Stimulated activated CD8-positive, alpha-beta memory T cell treated with anti-CD3 and anti-CD28 coated beads, Interleukin-4, amount 100 ng/mL, for 4 hours (primary cell): ENCODE measurements at places on chromosomes 5 and 9.

GRCh38 chr5:177066224-177066623 is 20.5 kb upstream of the FGFR4 start:
- no peak for DNase-seq

DNA sequence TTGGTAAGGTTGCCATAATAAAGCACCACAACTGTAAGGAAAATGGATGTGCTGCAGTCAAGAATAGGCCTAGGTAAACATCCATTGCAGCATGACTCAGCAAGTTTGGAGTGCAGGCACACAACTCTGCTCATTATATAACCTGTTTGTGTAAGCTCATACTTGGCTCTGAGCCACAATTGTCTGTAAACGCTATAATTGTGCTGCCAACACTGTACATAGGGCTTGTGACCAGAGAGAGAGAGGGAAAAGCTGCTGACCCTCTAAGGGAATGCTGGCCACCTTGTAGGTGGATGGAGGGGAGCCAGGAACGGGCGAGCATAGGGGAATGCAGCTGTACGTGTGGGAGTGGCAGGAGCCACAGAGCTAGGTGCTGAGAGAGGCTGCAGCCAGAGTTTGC is 2186.5 kb upstream of the ACO1 start:
- no peak for DNase-seq

- DNase-seq: no peak
Observed at GRCh38 chr5:40227366-40227765, 452.3 kb upstream of the PTGER4 start.

DNA sequence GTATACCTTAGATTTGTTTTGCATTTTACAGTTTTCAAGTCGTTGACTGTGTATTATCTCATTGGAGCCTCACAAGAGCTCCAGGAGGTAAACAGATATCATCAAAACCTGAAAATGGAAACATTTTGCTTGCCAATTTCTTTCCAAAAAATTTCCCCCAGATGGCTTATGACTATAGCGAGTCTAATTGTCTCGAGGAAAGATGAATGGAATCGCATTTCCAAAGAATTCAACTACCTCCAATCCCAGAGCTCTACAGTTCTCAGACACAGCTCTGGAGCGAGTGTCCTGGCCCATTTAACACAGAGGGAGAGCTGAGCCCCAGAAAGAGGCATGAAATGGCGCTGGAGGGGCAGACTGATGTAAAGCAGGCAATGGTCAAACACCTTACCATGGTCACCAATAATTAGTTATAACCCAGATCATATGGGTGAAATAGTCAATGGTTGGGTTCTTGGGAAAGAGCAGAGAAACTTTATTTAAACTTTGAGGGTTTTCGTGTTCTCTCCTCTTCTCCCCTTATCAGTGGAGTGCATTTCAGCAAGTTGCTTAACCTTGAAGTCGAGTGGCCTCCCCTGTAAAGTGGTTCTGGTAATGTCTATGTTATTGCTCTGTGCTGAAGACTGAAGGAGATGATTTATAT is 168.2 kb downstream of the ZDHHC21 start:
- no peak for DNase-seq

GRCh38 chr5:22706901-22707300 is 146.2 kb downstream of the CDH12 start:
- DNase-seq: no peak

DNA sequence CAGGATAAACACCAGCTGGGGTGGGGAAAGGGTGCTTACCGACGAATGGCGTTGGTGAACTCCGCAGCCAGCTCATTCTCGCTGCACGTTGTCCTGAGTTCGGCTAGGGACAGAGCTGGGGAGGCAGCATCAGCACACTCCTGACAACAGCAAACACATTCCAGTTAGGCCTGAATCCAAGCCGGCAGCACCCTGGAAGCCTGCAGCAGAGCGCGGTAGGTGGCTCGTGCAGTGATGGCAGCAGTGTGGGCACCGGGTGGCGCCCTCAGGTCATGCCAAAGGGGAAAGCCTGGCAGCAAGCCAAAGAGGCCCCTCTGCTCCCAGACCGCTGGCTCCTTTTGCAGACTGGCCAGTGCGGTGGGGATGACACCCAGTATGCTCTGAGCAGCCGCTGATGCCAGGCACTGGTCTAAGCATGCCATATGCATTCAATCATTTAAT is 66.9 kb downstream of the DCP2 start:
- no peak for DNase-seq

DNA sequence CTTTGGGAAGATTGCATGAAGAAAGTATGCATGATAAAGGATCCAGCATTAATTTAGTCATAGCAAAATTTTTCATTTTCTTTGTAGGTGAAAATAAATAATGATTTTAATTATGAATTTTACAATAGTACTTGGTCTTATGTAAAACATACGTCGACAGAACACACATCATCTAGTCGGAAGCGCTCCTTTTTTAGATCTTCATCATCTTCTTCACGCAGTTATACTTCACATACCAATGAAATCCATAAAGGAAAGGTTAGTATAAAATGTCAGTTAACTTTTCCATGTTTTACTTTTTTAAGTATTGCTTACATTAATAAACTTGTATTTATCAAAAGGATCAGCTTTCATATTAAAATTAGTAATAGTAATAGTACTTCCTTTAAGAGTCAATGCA is 35.8 kb downstream of the C7 start:
- DNase-seq: no peak

GRCh38 chr5:102807878-102808502 is 52.9 kb downstream of the PAM start:
- DNase-seq: no peak

GRCh38 chr9:92328225-92328624 is 2.5 kb downstream of the CENPP start:
- no peak for DNase-seq

DNA sequence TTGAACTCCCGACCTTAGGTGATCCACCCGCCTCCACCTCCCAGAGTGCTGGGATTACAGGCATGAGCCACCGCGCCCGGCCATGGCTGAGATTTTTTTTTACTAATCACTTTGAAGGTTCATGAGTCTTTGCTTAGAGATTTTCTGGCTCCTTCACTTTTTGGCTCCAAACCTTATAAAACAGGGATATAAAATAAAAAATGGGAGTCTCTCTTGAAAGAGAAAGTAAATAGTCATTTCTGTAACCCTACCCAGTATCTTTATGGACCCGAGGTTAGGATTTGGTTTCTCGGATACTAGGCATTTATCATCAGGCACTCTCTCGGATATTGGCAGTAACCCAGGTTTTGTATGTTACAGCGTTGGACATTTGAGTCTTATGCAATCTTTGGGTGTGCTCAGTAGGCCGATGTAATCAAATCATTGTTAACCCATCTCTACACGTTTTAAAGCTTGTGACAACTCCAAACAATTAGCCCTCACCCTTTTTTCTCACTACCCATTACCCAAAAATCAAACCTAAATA is 25.3 kb downstream of the STXBP1 start:
- DNase-seq: no peak

GRCh38 chr5:173435447-173435846 is 107.2 kb upstream of the STC2 start:
- no peak for DNase-seq

GRCh38 chr5:6804766-6805501 is 91.7 kb downstream of the TENT4A start:
- no peak for DNase-seq

DNA sequence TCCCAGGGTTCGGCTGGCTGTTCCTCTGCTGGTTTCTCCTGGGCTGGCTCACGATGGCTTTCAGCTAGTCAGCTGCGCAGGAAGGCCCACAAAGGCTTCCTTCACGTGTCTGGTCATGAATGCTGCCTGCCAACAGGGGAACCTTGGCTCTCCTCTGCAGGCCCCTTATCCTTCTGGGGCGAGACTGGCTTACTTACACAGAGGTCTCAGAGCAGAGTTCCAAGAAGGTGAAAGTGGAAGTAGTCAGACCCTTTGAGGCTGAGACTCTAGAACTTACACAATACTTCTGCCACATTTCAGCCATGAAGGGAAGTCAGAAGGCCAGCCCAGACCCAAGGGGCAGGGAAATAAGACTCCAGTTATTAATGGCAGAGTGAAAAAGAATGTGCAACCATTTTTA is 99.5 kb downstream of the LHFPL2 start:
- no peak for DNase-seq

- DNase-seq: no peak
Observed at GRCh38 chr5:91219803-91220371, 163.2 kb downstream of the ARRDC3 start.

- DNase-seq: no peak
Observed at GRCh38 chr9:121439711-121440664, 59.7 kb downstream of the GGTA1 start.

DNA sequence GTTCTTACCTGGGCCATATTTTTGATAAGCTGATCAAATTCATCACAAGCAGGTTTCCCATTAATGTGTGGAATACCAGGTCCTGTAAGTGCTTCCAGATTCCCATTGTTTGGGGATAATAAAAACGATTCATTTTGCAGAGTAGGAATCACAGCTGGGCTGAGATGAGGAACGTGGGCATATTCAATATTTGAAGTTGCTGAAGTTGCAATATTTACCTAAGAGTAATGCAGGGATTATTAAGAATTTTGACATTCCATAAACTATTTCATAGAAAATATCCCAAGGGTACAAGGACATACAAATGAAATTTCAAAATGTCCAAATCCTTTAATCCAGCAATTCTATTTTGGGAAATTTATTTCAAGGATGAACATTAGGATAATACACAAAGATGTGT is 55.1 kb downstream of the MPDZ start:
- no peak for DNase-seq

DNA sequence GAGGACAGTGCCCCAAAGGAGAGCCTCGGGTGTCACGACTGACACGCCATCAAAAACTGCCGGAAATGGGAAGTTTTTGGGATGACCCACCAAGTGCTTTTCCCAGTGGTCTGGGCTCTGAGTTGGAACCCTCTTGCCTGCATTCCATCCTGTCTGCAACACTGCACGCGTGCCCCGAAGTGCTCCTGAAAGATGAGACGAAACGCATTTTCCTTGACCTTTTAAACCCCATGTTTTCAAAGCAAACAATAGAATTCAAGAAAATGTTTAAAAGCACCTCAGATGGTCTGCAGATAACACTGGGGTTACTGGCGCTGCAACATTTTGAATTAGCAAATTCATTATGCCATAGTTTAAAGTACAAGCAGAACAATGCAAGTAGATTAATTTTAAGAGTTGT is 92.9 kb downstream of the ANKRD18A start:
- DNase-seq: no peak

DNA sequence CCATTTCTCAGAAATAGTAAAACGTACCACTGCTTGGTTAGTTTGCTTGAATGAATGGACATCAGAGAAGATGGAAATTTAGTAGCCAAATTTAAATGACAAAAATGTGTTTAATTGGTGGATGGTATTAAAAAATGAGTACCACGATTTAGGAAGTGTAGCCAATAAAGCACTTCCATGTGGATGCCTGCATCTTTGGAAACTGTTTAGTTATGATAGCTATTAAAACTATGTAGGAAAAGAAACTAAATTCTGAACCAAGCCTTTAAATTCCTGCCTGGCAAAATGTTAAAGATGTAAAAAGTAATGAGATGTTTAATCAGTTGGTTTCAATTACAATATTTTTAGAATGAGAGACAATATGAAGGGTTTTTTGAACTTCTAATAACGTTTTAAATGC is 94.8 kb downstream of the NUDT12 start:
- no peak for DNase-seq

- DNase-seq: no peak
Observed at GRCh38 chr9:76067696-76068095, 177.2 kb downstream of the PCSK5 start.

GRCh38 chr9:89677702-89678395 is 73.0 kb downstream of the GADD45G start:
- DNase-seq: no peak

DNA sequence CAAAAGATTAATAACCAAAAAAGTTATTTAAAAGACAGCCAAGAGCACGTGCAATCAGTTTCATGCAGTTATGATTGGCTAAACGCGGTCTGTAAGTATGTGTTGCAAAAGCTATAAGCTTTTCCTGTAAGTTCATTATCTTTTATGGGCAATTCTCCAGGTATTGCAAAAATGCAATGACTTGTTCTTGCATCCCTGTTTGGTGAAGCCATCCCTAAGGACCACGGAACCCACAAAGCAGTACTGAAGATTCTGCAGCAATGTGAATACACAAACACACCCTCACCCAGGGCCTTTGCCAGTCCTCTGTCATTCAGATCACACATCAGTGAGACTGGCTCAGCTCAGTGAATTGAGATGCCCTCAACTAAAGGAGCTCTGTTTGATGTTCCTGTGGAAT is 11.4 kb downstream of the GCNT4 start:
- no peak for DNase-seq

DNA sequence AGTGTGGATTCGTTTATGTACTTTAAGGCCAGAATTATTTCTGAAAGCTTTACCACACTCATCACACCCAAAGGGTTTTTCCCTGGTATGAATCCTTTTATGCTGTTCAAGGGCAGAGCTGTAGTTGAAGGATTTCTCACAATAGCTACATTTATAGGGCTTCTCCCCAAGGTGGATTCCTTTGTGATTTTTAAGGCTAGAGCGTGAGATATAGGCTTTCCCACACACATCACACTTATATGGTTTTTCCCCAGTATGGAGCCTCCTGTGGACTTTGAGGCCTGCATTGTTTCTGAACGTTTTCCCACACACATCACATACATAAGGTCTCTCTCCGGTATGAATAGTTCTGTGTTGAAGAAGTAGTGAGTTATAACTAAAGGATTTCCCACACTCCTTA is 11.2 kb downstream of the ZFP62 start:
- no peak for DNase-seq

DNA sequence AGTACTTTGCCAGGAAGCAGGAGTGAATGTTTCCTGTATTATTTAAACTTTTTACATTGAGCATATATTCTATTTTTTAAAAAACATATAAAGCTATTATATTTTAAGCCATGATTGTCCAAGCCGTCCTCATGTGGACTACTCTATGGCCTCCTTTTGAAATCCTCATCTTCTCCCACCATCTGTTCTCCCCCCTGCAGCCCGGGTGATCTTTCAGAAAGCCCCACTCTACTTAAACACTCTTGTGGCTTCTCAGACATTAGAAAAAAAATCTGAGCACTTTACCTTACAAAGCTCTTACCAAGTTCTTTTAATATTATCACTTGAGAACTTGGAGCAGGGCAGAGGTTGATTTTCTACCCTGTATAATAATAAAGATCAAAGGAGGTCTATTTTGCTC is 95.4 kb downstream of the CAVIN4 start:
- DNase-seq: no peak

DNA sequence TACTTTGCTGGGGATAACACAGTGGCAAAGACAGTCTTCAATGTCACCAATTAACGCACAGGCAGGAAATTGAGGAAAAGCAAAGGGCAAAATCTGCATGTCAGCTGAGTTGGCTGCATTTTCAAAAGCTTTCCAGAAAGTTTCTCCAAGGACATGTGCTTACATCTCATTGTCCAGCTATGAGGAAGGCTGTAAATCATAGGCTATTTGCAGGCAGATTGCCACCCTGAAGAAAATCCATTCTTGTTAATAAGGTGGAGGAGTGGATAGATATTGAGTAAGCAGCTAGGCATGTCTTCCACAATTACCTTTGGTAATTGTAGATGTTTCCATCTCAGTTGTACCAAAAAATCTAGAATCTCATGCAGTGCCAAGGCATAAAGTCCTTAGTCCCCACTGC is 278.0 kb upstream of the NUDT12 start:
- DNase-seq: no peak

- no peak for DNase-seq
Observed at GRCh38 chr5:76325876-76326491, 77.1 kb upstream of the IQGAP2 start.
